ENCODE measurements at places on chromosomes 2 and 18. TPM values are rescaled to one million over a fixed set of nuclear protein-coding genes. Genes with fewer than 3 reads are reported as not detected.

The CMPK2 gene
- polyA plus RNA-seq: 3.5 TPM

DNA sequence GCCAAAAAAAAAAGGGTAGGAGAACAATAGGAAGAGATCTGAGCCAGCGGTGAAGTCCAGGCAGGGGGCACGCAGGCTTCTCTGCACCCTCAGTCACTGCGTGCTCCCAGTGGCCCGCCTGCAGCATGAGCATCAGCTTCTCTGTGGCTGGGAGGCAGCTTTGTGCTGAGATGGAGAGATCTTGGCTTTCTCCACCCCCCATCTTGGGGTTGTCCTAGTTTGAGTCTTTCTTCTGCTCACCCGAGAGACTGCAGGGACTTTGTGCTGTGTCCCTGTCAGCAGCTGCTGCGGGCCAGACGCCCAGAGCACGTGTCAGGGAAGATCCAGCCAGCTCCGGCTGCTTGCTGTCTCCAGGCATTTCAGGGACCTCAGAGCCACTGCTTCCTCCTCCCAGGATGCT lies 20.3 kb downstream of the TRAPPC12 start:
- peak; percentile 85 for DNase-seq
- peaks cover 23% of the 10 kb centered on the region for H3K36me3 ChIP-seq
- H3K4me1 ChIP-seq: peaks cover 22% of the 10 kb centered on the region
- H3K27ac ChIP-seq: peak overlapping the region; percentile 27

GRCh38 chr2:168243061-168243460 lies 4.3 kb downstream of the STK39 start:
- no peak for DNase-seq
- no peak overlapping the region for H3K4me3 ChIP-seq
- no peaks in the 10 kb centered on the region for H3K27me3 ChIP-seq

GRCh38 chr2:156890529-156891148 lies 366.9 kb upstream of the GALNT5 start:
- H3K4me1 ChIP-seq: peaks cover 3% of the 10 kb centered on the region
- H3K27me3 ChIP-seq: no peaks in the 10 kb centered on the region
- H3K4me3 ChIP-seq: no peak overlapping the region
- no peaks in the 10 kb centered on the region for H3K36me3 ChIP-seq

DNA sequence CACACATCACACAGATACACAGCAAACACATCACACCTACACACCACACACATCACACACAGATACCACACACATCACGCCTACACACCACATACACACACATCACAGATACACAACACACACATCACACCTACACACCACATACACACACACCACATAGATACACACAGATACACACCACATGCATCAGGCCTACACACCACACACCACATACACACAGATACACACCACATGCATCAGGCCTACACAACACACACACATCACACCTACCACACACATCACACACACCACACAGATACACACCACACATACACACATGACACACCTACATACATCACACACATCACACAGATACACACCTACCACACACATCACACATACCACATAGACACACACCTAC lies 158.8 kb downstream of the NDUFA10 start:
- no peaks in the 10 kb centered on the region for H3K27me3 ChIP-seq
- H3K27ac ChIP-seq: no peak overlapping the region
- no peak overlapping the region for H3K4me3 ChIP-seq
- no peaks in the 10 kb centered on the region for H3K36me3 ChIP-seq

GRCh38 chr2:64819774-64820688 lies 166.3 kb upstream of the SERTAD2 start:
- H3K36me3 ChIP-seq: no peaks in the 10 kb centered on the region
- H3K27me3 ChIP-seq: no peaks in the 10 kb centered on the region
- H3K27ac ChIP-seq: no peak overlapping the region
- H3K4me1 ChIP-seq: peaks cover 4% of the 10 kb centered on the region
- DNase-seq: no peak

DNA sequence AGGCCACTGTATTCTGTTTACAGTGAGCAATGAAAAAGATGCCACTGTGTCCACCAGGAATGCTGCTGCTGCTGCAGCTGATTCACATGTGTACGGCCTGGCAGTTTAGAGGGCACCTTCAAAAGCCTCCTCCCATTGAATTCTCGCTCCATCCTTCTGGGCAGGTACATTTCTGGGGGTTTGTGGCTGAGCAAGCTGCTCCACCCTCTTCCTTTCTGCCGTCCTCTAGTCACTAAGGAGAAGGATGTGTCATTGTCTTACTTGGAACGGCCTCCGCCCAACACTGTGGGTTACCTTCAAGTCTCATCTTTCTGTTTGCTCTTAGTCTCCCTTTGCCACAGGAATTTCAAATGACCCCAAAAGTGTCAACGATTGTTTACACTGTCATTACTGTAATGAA lies 182.0 kb downstream of the ZBTB7C start:
- H3K27ac ChIP-seq: no peak overlapping the region
- no peak for DNase-seq
- H3K36me3 ChIP-seq: no peaks in the 10 kb centered on the region
- H3K4me1 ChIP-seq: peaks cover 16% of the 10 kb centered on the region

Data from heart left ventricle (tissue), 16 donors.